Ovary (tissue), 10 donors: ENCODE measurements at places on chromosomes 2 and 18. TPM values are rescaled to one million over a fixed set of nuclear protein-coding genes. Genes with fewer than 3 reads are reported as not detected.

DNA sequence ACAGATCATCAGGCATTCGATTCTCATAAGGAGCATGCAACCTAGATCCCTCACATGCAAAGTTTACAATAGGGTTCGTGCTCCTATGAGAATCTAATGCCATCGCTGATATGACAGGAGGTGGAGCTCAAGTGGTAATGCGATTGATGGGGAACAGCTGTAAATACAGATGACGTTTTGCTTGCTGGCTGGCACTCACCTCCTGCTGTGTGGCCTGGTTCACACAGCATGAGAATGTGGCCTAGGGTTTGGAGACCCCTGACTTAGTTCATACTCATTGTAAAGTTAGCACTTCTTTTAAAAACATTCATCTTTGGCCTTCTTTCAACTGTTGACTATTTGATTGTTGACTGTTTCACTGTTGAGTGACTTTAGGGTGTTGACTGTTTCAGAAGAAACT is 8.7 kb upstream of the CHMP1B start:
- no peak for DNase-seq

DNA sequence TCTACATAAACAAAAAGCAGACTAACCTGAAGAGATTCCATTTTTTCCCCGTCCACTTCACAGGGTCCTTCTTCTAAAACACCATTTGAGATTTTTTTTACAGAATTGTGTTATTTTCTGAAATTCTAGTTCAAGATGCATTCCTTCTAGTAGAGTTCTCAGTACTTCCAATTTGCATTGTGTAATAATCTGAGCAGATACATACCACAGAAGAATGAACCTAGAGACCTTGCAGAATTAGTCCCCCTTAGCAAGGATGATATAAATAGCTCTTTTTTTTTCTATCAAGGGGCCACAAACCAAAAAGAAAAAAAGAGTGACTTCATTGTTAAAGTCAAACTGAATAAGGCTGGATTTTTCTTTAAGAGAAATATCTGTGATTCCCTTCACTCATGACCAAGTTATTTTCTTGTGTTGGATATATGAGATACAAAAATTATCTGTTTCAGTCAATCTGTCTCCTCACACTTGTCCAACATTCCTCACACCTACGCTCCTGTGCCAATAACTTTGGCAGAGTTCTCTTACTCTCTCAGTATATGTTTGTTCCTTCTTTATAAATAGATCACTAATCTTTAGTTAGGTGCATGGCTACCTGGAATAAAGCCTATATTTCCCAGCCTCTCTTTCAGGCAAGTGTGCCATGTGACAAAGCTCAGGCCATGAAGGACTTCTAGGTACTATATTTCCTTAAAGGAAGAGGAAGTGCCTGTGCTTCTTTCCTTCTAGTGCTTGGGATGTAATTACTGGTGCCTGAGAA is 183.5 kb downstream of the ZNF385B start:
- DNase-seq, result no peak

DNA sequence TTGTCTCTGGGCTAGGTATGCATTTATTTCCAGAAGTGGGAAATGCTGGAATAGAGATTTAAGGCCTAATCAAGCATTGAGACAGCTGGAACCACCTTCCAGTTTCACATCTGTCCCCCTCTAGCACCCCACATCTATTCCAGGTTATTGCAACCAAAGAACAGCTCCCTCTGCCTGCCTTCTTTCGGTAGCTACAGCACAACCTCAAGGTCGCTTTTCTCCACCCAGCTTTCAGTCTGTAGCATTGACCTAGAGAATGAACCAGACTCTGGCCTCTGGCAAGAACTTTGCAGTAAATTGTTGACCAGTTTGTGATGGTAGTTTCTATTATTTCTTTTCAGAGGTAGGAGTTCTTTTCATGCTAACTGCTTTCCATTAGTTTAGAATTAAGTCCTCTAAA is 484.2 kb downstream of the DLGAP1 start:
- DNase-seq, result no peak

DNA sequence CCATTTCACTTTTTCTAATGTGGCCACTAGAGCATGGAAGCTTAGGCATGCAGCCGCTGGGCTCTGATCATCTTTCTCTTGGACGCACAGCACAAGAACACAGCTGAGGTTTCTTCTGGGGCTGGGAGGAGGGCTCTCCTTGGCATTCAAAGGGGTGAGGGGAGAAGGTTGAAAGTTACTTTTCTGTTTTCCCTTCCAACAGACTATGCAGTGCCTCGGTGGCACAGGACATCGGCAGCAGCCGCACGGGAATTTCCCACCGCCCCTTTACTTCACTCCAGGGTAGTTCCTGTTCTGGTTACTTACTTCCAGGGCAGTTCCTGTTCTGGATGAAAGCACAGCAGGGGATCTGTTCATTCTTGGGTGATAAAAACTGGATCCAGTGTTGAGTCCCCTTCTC is 18.9 kb upstream of the MAL start:
- DNase-seq, result no peak

DNA sequence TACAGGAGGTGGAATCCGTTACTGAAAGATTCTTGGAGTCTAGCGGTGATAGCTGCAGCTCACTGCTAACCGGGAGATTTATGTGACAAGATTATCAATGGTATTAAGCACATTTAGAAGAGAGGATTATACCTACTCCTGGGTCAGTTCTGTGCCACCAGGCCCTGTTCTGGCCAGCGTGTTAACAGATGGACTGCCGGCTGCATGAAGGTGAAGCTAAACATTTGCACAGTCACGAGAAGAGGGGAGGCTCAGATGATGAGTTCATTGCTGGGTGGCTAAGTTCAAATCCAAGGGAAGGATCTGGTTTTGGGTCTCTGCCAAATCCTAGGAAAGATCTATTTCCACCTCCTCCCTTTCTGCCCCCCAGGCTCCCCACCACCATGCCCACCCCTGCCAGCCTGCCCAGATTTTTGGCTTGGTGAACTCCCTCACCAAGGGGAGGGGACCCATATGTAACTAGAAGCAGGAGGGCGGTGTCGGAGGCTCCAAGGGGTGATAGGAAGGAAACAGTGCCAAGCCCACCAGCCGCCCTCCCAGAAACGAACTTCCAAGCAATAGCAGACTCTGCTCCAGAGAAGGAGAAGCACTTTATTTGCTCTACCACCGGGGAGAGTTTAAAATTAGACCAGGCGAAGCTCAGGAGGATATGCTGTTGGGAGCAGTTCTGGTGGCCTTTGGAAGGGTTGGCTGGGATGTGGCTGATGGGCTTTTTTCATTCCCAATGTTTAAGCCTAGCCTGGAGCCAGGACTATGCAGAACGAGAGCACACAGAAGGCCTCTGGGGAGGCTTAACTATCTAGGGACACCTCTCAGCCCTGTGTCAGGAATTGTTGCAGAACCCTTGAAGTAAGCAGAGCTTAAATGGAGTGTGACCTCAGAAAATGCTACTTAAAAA is 200.5 kb downstream of the KLHL29 start:
- DNase-seq, result no peak

IL1F10 gene
- polyA plus RNA-seq, result not detected

LIMS4 gene
- polyA plus RNA-seq, result 2.5 TPM
